ENCODE measurements at places on chromosomes 11 and 22.

GRCh38 chr22:41512421-41513194 lies 31.7 kb downstream of the POLR3H start:
- DNase-seq: no peak

GRCh38 chr22:50204571-50204970 lies 3.8 kb downstream of the SELENOO start:
- DNase-seq: no peak

DNA sequence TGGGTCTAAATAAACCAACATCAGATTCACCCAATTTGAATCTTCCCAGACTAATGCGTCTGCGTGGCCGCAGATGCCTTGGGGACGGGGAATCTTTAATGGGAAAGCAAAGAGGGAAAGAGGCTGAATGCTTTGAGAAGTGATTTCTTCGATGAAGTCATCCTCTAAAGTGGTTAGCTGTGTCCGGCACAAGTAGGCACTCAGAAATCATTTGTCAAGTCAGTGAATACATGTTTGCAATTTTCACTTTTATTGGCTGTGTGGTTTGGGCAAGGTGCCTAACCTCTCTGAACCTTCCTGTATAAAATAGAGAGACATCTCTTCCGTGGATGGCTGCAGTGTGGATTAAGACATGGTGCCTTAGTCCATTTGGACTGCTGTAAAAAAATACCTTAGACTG lies 19.7 kb upstream of the IFT27 start:
- no peak for DNase-seq

- DNase-seq: no peak
Measured at GRCh38 chr11:29641201-29641600, 375.6 kb downstream of the KCNA4 start.

DNA sequence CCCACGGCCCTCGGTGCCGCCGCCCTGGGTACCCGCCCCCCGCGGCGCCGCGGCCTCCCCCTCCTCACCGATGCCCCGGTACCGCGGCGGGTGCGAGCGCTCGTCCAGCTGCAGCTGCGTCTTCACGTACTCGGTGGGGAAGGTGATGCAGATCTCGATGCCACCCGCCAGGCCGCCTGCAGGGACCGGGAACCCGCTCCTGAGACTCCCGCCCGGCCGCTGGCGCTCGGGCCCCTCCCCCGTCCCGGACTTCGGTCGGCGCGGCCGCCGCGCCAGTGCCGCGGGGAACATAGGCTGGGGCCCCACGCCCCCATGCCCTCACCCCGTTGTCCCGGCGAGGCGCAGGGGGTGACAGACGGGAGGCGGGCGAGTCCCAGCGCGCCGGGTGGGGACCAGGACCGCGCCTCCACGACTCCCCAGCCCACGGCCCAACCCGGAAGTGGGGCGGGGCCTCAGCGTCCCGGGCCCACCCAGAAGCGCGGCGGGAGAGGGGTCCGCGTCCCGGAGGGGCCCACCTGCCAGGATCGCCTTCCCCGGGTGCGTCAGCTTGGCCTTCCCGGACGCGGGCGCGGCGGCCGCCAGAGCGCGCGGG lies 375 bp downstream of the SLC25A1 start:
- no peak for DNase-seq

DNA sequence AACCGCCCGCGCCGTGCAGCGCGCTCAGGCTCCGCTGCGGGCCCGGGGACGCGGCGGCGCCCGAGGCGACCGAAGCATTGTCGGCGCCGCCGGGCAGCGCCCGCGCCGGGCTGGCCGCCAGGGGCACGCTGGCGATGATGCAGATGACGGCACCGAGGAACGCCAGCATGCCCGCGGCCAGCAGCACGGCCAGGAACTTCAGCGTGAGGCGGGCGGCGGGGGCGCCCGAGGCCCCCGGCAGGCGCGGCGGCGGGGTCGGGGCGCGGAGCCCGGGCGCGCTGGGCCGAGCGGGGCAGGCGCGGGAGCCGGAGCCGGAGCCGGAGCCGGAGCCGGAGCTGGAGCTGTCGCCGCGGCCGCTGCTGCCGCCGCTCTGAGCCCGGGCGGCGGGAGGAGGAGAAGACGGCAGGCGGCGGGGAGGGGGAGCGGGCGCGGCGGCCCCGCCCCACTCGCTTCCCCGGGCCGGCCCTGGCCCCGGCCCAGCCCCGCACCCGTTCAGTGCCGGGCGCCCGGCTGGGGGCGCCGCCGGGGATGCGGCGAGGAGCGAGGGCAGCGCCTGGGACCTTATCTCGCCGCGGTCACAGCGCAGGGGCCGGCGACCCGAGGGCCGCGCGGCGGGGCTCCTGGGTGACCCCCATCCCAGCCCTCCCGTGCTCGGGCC lies at the start of gene NPTXR:
Gene NPTXR, minus strand, starts transcription at position 372 of the 658 bp plus-strand sequence.
- peak; percentile 11 for DNase-seq

- DNase-seq: no peak
Measured at GRCh38 chr11:10923882-10924281, 66.0 kb upstream of the ZBED5 start.

- no peak for DNase-seq
Measured at GRCh38 chr11:830295-831117, 2.2 kb upstream of the CD151 start.

- no peak for DNase-seq
Measured at GRCh38 chr11:87317441-87317840, 279.7 kb downstream of the TMEM135 start.

DNA sequence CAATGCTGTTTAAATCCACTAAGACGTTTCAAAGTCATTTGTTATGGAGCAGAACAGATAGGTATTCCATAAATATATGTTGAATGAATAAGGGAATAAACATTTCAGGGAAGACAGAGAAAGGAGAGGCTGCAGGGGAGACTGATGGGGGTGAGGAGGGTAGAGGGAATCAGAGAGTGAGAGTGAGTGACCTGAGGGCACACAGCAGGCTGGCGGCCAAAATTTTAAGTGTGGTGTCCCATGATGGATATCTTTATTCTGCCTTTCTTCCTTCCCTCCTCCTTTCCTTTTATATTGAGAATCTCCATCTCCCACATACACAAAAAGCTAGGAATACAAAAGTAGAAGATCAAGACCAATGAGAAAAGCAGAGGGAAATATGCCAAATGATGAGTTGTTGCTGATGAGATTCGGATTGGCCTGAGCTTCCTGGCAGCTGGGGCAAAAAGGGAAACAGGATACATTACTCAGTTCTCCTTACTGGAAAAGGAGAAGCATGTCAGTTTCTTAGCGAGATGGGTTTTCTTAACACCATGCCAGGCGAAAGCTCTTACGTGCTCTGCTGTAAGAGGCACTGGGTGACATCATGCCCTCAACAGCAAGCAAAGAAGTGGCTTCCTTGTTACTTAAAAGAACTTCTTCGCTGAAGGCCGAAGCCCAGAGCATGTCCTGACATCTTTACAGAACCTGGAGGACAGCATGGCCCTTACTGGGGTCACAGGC lies 11.2 kb upstream of the CYTH4 start:
- no peak for DNase-seq

DNA sequence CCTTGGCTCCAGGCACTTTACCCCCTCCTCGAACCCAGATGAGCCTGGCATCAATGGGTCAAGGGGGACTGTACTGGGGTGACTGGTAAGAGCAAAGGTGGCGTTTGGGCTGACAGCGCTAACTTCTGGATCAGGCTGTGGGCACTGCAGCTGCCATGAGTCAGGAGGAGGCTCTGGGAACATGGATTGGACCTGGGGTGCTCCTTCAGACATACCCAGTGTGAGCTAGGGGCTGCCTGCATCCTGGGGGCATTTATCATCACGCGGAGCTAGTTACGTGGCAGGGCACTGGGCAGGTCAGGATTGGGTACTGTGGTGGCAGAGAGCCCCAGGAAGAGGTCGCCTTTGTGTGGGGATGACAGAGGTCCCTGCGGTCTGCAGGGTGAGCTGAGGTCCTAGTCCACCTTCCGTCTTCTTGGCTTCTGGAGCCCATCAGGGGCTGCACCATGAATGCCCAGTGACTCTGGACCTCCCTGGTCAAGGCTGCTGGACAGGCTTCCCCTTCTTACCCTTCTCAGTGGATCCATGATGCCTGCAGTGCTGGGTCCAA lies 13.1 kb downstream of the GRIK4 start:
- no peak for DNase-seq

- no peak for DNase-seq
Measured at GRCh38 chr11:36304351-36304750, 8.3 kb downstream of the PRR5L start.

- DNase-seq: no peak
Measured at GRCh38 chr11:133618544-133618943, 86.2 kb upstream of the OPCML start.

- no peak for DNase-seq
Measured at GRCh38 chr11:22677153-22677903, 10.9 kb downstream of the GAS2 start.

DNA sequence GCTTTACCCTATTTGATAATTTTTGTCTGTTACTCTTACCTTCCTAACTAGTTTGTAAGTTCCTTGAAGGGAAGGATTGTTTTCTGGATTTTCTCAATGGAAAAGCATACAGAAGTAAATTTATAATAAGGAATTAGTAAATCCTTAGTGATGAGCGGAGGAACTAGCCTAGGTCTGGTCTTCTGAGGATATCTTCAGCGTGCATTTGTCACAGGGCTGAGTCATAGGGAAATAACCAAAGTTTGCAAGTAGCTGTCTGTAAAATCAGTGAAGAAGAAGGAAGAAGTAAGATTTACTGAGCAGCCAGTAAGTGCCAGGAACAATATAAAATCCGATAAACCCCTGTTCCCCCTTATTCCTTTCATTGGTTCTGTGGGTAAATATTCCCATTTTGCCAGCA lies 162.7 kb upstream of the SORL1-AS1 start:
- DNase-seq: no peak

DNA sequence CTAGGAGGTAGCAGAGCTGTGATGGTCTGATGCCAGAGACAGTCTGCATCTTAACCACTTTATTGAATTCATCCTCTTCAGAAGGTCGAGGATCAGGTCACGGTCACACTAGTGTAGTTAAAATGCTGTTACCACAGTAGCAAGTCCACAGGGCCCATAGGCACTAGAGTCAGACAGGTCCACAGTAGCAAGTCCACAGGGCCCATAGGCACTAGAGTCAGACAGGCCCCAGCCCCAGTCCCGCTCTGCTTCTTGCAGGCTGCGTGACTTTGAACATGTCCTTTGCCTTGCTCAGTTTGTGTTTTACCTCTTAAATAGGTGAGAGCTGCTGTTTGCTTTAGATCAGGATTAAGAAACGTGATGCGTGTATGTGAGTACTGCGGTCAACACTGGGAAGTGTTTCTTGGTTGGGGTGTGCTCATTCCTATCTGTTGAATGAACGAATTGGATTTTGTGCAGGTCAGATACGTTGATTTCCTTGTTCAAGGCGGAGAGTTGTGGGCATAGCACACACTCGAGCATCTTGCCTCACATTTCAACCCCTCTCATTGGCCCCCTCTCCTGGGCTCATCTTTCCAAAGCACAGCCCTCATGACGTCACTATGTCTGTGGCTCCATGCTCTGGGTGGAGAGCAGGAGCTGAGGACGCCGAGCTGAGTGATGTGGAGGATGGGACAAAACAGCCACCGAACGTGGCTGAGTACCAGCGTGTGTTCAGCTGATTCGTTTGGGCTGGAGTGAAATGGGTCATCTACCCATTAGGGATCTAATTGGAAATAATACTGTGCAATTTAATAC lies 191.7 kb downstream of the TBC1D22A start:
- DNase-seq: no peak

- DNase-seq: no peak
Measured at GRCh38 chr11:67024410-67024809, 1.5 kb downstream of the SYT12 start.

DNA sequence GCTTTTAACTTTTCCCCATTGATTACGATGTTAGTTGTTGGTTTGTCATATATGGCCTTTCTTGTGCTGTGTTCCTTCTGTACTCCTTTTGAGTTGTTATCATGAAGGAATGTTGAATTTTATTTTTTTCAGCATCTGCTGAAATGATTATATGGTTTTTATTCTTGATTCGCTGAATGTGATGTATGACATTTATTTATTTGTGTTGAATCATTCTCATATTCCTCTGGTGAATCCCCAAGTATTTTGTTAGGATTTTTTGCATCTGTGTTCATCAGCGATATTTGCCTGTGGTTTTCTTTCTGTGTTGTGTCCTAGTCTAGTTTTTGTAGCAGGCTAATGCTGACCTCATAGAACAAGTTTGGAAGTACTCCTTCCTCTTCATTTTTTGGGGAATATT lies 78.2 kb downstream of the GGT1 start:
- no peak for DNase-seq

GRCh38 chr11:12376259-12377081 lies 901 bp upstream of the PARVA start:
- DNase-seq: no peak

DNA sequence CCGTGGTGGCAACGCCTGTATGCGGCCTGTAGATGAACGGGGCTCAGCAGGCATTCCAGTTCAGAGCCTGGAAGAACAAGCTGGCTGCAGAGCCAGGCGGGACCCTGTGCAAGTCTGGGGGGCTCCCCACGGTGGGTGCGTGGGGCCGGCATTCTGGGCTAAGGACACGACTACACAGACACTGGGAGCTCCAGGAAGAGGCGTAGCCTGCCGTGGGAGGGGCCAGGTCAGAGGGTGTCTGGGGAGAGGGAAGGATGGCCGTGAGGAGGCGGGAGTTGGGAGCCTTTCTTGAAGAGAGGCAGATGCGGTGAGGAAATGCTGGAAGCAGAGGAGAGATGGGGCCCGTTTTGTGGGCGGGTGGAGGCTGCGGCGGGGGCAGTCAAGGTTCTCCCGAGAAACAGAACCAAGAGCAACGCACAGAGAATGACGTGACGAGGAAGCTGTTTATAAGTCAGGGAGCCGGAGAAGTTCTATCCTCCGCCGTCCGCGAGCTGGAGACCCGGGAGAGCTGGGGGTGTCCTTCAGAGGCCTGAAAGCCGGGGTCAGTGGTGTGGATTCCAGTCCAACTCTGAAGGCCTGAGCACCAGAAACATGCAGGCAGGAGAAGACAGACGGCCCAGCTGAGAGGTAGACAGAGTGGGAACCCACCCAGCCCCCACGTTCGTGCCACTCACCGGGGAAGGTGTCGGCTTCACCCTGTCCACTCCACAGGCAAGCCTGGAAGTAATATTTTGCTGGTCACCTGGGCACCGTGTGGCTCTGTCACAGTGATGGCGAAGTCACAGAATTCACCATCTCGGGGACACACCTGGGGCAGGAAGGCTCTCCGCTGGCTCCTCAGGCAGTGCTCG lies 529.6 kb downstream of the BRD1 start:
- no peak for DNase-seq

DNA sequence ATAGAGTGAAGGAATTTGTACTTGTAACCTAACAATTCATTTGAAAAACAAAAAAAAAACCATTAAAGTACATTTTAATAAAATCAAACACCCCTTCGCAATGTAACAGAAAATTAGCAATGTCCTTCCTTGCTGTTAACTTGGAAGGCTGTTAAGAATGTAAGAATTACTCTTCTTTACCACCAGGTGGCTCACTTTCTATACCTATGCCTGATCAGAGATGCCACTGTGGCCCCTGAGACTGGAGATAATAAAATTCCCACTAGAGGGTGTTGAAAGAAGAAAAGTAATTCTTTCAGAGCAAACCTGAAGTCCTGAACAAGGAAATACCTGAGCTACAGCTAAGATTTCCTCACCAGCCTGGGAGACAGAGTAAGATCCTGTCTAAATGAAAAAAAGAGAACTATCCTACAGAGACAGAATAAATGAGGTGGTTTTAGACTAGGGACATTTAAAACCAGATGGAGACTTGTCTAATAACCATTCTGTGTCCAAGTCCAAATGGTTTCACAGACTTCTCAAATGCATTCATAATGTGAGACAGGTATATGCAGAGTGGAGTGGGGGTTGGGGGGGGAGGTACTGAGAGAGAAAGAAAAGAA lies 1089.3 kb downstream of the FAM181B start:
- DNase-seq: no peak

- DNase-seq: no peak
Measured at GRCh38 chr11:15576769-15577168, 462.0 kb downstream of the INSC start.

GRCh38 chr22:21754523-21754922 lies 18.9 kb upstream of the YPEL1 start:
- DNase-seq: no peak

GRCh38 chr11:46706886-46707285 lies 6.1 kb downstream of the ZNF408 start:
- DNase-seq: no peak

Measured in stimulated activated CD8-positive, alpha-beta memory T cell treated with anti-CD3 and anti-CD28 coated beads, Interleukin-7, amount 100 ng/mL, for 1 hour (primary cell).